ENCODE measurements at places on chromosomes 11 and 22. TPM values are rescaled to one million over a fixed set of nuclear protein-coding genes. Genes with fewer than 3 reads are reported as not detected.
A peak's percentile ranks its signal among the peaks of the same experiment; 100 is the strongest.

DNA sequence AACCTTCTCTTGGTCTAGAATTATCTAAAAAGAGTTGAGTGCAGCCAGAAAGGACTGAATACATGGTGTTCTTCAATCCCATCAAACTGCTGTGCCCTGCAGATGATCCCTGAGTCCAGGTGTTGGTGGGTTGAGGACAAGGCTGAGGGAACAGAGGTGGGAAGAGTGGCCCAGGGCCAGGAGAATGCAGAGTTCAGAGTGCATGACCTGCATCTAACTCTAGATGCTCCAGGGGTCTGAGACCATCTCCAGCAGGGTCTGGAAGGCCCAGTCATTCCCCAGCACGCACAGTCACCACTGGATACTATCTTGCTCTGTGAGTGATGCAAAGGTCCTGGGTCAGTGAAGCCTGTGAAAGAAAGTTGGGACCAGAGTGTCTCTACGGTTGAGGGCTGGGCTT lies 2.1 kb upstream of the VPREB1 start:
- peak; percentile 89 for DNase-seq

DNA sequence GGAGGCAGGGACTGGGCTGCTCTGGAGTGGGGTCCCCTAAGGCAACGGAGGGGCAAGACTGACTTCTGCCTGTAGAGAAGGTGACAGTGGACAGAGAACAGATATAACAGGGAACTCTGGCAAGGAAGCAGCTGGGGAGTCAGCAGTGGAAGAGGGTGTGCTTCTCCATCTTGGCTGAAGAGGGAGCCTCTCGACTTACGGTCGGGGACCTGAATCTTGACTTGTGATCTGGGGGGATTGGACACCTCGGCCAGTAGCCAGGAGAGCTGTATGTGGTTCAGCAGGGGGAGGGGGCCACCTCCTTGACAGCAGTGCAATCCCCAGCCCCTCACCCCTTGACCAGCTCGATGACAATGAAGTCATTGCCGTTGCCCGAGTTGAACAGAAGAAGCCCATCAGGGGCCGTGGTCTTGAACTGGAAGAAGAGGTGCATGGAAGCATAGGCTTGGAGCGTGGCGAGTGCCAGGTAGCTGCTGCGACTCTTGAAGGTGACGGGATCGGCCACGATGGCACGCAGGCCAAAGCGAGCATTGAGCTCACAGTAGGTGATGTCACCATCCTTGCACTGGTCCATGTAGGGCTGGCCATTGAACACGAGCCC lies 60.0 kb downstream of the SLC22A12 start:
- DNase-seq: no peak

- no peak for DNase-seq
Measured at GRCh38 chr11:77611921-77612320, 22.2 kb downstream of the AQP11 start.

GRCh38 chr22:48828688-48829087 lies 999.0 kb downstream of the BRD1 start:
- no peak for DNase-seq

DNA sequence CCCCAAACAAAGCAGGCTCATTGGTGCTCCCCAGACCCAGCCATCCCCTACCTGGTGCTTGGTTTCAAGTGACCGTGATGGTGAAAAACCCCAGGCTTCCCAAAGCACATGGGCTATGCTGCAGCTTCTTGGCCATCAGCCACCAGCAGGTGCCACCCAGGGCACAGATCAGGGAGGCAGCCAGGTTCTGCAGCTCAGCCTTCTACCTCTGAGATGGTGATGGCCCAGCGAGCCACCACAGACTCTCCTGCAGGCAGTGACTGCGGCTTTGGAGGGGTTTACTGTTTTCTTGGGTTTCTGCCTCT lies 70.0 kb upstream of the ALX4 start:
- DNase-seq: no peak

DNA sequence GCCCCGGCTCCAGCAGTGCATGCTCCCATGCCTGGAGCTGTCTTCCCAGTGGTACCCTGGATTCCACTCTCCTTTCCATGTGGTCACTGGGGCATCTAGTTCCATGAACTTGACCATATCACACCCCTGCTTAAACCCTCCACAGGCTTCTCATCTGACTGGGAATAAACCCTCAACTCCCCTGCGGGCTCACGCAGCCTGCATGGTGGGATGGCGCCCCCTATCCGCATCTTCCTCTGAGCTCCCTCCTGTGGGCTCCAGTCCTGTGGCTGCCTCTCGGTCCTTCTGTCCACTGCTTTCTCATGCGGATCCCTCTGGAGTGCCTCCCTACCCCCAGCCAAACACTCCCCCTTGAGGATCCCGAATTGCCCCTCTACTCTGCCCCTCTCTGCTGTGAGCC lies 41.4 kb upstream of the TTLL12 start:
- no peak for DNase-seq

DNA sequence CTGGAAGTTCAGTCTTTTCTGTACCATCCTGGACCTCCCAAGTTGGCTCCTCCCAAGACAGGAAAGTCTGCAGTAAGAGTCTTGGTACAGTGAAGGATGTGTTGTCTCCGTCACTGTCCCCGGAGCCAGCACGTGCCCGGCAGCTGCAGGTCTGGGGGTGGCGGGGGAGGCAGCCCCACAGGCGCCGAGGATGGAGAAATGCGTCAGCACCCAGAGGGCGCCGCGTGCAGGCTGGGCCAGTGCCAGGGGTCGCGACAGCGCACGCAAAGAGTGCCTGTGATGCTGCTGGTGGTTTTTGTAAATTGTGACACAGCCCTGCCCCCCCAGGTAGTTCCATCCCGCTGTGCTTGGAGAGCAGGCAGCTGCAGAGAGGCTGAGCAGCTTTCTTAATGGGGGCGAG lies 1200.5 kb downstream of the BRD1 start:
- DNase-seq: no peak

DNA sequence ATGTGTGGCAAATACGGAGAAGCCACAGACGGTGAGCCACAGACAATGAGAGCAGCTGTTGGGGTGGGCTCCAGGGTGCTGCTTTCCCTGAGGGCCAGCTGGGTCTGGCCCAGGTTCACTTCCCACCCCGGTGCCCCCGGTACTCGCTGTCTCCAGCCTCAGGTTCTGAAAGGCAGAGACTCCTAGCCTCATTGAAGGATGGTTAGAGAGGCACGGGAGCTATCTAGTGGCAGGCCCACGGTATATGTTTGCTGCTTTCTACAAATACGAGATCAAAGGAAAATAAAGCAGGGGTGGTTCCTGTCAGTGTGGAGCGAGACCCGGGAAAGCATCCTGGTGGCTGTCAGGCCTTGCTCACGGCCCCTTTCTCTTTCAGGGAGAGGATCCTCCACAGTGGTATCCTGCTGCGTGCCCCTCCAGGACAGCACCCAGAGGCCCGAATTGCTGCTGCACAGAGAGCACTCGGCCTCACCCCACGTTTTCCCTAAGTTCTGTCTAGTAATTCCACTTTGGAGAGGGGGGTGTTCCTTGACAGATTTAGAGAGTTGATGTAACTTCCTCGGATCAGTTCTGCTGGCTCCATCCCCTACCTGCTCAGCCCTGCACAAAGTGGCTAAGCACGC lies 3.0 kb downstream of the TMEM80 start:
- DNase-seq: no peak

DNA sequence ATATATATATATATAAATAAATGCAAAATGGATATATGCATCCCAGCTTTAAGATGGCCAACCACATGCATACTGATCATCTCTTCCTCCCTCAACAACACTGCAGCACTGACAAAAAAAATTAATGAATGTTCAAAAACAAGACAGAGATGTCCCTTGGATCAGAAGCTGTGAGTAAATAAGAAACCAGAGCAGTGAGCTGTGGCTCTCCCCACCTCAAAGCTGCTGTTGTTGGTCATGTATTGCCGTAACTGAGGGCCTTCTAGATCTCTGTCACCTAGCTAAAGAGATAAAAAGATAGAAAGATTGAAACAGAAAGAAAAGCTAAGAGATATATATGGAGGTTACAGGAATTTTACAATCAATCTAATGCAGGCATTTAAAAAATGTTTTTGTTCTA lies 15.5 kb upstream of the TMEM135 start:
- no peak for DNase-seq

DNA sequence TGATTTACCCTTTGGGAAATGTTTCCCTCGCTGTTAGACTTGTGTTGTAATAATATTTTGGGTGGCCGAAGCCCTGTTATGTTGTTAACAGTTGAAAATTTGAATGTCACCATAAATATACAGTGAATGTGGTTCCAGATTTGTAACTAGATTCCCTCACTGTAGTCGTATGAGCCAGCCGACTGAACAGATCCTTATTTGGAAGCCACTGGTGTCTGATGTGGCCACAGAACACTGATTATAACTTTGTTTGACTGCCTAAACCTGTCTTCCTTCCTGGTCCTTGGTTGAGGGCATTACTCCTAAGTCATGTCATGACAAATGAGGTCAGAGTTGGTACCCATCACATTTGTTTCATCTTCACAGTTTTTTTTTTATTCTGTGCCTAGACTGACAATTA lies 45.4 kb downstream of the YAP1 start:
- DNase-seq: no peak

DNA sequence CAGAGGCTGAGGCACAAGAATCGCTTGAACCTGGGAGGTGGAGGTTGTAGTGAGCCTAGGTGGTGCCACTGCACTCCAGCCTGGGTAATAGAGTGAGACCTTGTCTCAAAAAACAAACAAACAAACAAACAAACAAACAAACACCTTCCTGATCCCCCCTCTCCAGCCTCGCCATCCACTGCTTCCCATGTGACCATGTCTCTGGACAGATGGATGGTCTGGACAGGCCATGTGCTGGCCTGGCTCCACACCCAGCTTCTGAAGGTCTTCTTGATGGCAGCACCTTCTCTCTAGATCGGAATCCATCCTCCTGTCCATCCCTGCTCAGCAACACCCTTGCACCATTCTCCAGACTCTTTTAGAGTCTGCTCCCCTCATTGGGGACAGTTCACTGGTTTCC lies 10.7 kb upstream of the PEX26 start:
- no peak for DNase-seq

DNA sequence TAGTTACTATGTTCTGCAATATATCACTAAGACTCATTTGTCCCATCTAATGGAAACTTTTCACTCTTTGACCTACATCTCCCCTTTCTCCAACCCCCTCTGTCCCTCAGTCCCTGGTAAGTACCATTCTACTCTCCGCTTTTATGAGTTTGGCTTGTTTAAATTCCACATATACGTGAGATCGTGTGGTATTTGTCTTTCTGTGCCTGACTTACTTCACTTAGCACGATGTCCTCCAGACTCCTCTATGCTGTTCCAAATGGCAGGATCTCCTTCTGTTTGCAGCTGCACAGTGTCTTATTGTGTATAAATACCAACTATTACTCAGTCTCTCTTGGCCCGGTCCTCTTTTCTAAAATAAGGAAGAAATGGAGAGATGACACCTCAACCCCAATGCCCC lies 205.4 kb upstream of the NTM start:
- no peak for DNase-seq

GRCh38 chr11:131481303-131481702 lies 110.9 kb downstream of the NTM start:
- no peak for DNase-seq

The CNGA4 gene
- total RNA-seq: not detected

The OR4D5 gene
- total RNA-seq: not detected

The RAB38 gene
- 0.83 TPM for total RNA-seq

The MUC6 gene
- not detected for total RNA-seq

The VEGFB gene
- total RNA-seq: 119 TPM

The TESMIN gene
- total RNA-seq: 2.5 TPM

The MPZL3 gene
- 0.42 TPM for total RNA-seq

The PRCP gene
- total RNA-seq: 46.2 TPM

The ANO3 gene
- not detected for total RNA-seq

The GNG3 gene
- total RNA-seq: 1.5 TPM

The MB gene
- 3.0 TPM for total RNA-seq

Measured in esophagus muscularis mucosa (tissue), 4 donors.